ENCODE measurements at places on chromosomes 13 and 19.

GRCh38 chr19:5652261-5652660, 28.1 kb downstream of the MICOS13 start:
- DNase-seq, result no peak

DNA sequence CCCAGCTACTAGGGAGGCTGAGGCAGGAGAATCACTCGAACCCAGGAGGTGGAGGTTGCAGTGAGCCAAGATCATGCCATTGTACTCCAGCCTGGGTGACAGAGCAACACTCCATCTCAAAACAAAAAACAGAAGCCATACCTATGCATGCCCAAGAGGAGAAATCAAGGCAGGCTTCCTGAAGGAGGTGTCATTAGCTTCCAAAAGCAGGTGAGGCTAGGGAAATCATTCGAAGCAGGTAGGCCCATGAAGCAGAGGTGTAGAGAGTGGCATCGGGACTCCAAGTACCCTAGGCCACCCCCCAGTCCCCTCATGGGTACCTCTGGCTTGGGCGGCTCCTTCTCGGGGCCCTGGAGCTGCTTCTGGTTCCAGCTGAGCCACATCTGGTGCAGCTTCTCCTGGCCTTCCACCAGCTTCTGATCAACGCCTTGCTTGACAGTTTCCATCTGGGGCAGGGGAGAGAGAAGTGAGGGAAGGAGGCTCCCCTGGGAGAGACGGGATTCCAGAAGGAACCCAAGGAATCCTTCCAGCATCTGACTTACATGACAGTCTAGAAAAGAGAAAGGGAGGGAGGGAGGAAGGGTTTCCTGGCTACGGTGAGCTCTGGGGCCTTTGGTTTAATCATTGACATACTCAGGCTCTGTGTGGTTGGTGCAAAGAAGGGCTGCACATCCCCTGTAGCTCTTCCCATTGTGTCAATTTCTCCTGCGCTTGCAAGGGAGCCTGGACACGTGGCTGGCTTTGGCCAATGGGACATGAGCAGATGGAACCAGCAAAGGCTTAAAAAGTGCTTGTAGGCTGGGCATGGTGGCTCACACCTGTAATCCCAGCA, 13.1 kb upstream of the TICAM1 start:
- DNase-seq, result no peak

DNA sequence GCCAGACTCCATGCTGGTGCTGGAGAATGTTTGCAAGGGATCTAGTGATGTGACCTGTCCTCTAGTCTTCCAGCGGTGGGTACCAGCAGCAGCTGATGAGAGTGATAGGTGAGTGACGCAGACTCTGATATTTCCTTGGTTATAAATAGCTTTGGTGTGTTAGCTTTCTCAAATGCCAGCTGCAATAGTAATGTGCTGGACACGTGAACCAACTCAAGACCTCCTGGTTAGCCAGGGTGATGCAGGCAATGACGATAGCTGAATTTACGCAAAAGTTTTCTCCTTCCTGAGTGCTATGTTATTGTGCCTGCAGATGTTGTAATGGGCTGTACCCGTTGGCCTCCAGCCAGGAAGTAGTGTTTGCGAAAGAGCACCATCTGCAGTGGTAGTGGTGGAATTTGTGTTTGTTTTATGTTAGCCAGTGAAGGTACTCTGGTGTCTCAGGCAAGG, 129.5 kb downstream of the CYSLTR2 start:
- DNase-seq, result peak; percentile 98

- DNase-seq, result no peak
Measured at GRCh38 chr19:3774621-3775373, 2.8 kb upstream of the RAX2 start.

DNA sequence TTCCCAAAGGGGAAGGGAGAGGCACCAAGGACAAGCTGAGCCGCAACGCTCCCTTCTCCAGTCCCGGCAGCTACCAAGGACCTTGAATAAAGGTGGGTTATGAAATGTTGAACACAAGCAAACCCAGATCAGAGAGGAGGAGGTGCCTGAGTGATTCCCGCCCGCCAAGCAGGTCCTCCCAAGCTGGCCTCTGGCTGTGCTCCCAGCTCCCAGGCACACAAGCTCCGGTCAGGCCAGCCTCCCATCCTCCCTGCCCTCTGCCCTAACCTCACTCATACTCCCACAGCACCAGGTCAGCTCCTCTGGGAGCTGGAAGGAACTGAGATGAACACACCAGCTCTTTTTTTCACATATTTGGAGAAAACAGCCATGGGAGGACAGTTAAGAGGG, 3.7 kb downstream of the NAPA start:
- no peak for DNase-seq

DNA sequence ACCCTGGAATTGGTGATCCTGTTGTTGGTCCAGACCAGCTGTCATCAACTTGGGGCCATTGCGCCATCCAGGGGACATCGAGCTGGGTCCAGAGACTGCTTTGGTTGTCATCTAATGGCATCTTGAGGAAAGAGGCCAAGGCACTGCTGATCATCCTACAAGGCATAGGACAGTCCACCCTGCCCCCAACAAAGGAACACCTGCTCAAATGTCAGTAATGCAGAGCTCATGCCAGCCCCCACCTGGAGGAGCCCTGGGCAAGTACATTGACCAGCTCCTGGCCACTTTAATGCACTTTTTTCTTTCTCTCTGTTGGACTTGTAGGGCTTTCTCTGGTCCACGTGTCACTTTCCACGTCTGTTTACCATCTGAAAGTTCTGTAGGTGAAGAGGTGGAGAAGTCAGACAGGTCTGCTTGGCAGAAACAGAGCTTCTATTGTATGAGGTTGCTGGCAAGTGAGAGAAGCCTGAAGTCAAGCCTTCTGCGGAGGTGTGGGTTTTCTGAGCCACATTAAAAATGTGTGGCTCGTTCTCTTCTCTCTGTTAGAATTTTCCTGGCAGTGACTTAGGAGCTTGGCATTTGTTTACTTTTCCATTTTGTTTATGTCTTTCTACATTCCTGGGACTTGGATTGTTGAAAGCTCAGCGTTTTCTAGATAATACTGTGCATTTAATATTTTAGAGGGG, 124.0 kb upstream of the RNF113B start:
- DNase-seq, result no peak

DNA sequence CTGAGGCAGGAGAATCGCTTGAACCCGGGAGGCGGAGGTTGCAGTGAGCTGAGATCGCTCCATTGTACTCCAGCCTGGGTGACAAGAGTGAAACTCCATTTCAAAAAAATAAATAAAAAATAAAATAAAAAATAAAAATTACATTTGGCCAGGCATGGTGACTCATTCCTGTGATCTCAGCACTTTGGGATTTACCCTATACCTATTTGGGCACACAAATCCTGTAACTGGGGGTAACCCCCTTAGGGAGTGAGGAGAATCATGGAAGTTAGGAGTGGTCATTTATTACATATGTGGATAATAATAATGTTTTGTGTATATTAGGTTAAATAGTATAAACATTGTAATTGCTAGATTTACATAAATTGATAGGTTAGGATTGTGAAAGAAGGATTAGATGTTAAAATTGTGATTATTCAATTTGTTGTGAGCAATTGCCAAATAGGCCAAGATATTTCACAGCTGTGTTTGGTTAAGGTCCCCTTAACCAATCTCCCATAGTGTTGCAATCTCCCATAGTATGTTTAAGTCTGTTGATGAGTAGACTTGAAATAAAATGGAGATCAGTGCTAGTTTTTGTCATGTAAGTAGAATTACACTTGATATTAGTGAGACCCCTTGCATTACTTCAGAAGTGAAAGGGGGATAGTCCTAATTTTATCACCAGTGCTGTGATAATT, 30.7 kb downstream of the ZNF844 start:
- no peak for DNase-seq

GRCh38 chr13:28527629-28528028, 32.7 kb upstream of the FLT1 start:
- DNase-seq, result peak; percentile 86

DNA sequence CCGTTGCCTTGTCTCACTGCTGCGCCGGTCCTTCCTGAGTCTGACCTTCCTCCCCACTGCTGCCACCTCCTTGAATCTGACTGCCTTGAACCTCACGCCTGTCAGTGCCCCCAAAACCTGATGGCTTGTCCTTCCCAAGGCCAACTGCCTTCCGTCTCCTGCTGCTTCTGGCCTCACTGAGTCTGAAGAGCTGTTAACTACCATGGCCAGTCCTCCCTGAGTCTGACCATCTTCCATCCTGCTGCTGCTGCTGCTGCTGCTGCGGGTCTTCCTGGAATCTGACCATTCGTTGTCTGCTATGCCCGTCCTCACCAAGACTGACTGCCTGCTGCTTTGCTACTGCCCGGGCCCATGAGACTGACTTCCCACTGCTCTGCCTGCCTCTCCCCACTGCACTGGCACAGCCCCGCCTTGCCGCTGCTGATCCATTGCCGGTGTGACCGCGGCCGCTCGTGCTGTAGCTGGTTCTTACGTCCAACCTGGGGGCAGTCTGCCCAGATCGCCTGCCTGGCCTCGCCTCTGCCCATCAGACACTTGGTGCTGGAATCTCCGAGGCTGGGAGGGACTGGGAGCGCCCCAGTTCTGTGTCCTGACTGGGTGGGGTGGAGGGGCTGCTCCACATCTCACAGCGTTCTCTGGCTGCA, 2.9 kb upstream of the RCN3 start:
- DNase-seq, result no peak

- DNase-seq, result peak; percentile 40
Measured at GRCh38 chr19:49551531-49551930, 23.7 kb downstream of the RCN3 start.

GRCh38 chr19:8638078-8638619, 7.7 kb downstream of the NFILZ start:
- peak; percentile 89 for DNase-seq

DNA sequence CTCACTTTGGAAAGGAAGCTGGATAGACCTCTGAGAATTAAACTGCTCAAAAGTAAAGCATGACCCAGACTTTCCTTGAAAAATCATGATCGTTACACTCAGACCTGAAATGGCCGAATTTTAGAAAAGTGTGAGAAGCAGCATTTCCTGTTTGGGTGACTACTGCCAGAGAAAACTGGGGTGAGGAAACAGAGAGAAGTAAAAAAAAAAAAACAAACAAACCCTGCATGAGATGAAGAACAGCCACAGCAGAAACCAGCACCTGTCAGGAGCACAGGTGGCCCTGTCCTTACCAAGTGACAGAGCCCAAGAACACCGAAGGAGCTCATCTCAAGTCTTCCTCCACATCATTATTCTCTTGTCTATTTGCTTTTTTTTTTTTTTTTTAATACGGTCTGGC, 12.0 kb upstream of the ADPRHL1 start:
- DNase-seq, result no peak

- DNase-seq, result no peak
Measured at GRCh38 chr19:7668842-7669241, at the start of gene RETN. Gene RETN, plus strand, starts transcription at chr19:7669049. Its CDS starts 278 bp downstream, at chr19:7669327.

GRCh38 chr13:62875118-62875640, 1459.5 kb upstream of the PCDH20 start:
- DNase-seq, result no peak

- DNase-seq, result no peak
Measured at GRCh38 chr19:3045885-3046697, 16.2 kb downstream of the TLE5 start.

DNA sequence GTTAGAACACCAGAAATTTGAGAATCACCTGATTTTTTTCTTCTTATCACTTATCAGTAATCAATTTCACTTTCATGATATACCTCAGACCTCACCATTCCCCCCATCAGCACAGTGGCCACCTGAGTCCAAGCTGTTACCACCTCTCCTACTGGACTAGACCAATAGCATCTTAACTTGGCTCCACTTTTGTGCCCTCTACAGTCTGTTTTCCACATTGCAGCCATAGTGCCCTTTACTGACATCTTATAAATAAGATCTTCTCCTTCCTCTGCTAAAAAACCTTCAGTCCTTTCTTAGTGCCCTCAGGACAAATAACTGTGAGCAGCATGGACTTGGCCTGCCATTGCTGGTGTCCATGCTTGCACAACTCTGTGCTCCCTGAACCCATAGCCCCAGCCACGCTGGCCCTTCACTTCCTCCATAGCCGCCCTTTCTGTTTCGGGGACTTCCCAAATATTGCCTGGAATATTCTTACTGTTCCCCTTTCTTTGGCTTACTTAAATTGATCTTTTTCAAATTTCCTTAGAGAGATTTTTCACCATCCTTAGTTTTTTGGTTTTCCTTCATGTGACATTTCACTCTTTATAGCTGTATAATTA, 380.8 kb downstream of the LMO7 start:
- DNase-seq, result peak; percentile 34

GRCh38 chr13:112574834-112575613, 12.9 kb downstream of the TUBGCP3 start:
- peak; percentile 65 for DNase-seq

- DNase-seq, result no peak
Measured at GRCh38 chr13:40439928-40440327, 226.5 kb downstream of the FOXO1 start.

DNA sequence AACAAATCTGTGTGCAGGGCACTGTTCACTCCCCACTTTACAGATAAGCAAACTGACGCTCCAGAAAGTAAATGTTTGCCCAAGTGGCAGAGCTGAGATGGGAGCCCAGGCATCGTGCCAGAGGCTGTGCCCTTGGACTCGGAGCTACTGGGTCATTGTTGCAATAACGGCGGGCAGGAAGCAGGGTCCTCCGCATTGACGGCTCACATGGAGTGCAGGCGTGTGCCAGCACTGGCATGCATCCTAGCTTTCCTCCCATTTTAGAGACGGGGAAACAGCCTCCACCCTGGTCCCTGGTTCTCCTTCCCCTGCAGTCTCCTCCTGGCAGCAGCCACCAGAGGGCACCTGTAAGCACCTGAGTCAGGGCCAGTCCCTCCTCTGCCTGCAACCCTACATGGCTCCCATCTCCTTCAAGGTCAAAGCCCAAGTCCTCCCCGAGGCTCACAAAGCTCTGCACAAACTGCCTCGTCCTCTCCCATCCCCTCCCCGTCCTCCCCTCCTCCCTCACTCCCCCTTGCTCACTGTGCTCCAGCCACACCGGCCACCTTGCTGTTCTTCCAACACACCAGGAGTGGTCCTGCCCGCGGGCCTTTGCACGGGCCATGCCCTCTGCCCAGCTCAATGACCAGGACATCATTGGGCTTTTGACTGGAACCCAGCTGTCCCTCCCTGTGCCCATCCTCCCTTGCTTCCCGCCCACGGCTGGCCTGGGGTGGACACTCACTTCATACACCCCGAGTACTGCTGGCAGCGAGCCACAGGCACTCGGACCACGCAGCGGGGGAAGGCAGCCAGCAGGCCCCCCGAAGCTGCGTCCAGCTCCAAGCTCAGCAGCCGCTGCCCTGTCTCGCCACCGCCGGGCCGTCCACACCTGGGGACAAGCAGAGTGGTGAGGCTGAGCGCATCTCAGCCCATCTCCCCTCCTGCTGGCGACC, 7.7 kb upstream of the LRG1 start:
- peak; percentile 31 for DNase-seq

DNA sequence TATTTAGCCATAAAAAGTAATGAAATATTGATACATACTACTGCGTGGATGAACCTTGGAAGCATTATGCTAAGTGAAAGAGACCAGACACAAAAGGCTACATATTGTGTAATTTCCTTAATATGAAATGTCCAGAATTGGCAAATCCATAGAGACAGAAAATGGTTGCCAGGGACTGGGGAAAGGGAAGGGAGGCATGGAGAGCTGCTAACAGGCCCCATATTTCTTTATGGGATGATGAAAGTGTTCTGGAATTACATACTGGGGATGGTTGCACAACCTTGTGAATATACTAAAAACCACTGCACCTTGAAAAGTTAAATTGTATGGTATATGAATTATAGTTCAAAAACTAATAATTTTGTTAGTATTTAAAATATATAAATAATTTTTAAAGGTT, 3.6 kb downstream of the IFT88 start:
- peak; percentile 12 for DNase-seq

GRCh38 chr13:101018720-101019119, 344.1 kb upstream of the TMTC4 start:
- no peak for DNase-seq

- no peak for DNase-seq
Measured at GRCh38 chr13:28013482-28013881, 25.0 kb upstream of the URAD start.

Data from suppressor macrophage (primary cell).